Esophagus squamous epithelium (tissue), 5 donors: ENCODE measurements at places on chromosomes 2 and 18.

- no peak for DNase-seq
These were observed 126.7 kb downstream of the THADA start for GRCh38 chr2:43469094-43469493.

- no peak for DNase-seq
These were observed 123.2 kb downstream of the SMAD7 start for GRCh38 chr18:48827291-48828193.

DNA sequence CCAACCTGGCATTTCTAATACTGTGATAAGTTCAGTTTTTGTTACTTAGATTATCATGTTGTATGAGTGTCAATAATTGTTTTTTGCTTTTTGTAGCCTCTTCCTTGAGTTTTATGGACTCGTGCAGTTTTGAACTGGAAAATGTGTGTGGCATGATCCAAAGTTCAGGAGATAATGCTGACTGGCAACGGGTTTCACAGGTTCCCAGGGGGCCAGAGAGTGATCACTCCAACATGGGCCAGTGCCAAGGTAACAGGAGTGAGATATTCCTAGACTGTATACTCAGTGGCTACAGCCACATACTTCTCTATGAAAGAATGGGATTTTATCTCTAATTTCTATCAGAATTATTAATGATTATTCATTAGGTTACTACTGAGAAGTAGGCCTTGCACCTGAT is 18.2 kb downstream of the MEP1B start:
- no peak for DNase-seq

- DNase-seq, result no peak
These were observed 120.9 kb upstream of the SPATS2L start for GRCh38 chr2:200185628-200186000.

- DNase-seq, result no peak
These were observed 447.4 kb upstream of the PKDCC start for GRCh38 chr2:41600460-41600859.

GRCh38 chr2:100289020-100289419 is 33.3 kb downstream of the LONRF2 start:
- DNase-seq, result no peak
